H4 (cell line): ENCODE measurements at places on chromosomes 2 and 18.

DNA sequence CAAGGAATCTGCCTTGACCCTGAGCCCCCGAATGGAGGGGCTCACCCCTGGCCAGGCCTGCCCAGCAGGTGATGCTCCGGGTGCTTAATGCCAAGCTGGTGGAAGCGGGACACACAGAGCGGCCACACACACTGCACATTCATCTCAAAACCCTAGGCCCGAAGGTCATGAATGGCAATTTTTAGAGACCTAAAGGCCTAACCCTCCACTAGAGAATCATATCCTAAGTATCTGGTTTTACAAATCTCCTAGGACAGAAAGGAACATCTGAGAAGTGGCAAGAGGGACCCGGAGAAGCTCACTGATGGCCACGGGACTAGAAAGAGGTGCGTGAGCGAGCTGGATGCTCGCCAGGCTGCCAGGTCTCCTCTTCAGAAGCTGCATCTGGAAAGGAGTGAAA is 38.3 kb downstream of the ST3GAL5 start:
- DNase-seq, result no peak

DNA sequence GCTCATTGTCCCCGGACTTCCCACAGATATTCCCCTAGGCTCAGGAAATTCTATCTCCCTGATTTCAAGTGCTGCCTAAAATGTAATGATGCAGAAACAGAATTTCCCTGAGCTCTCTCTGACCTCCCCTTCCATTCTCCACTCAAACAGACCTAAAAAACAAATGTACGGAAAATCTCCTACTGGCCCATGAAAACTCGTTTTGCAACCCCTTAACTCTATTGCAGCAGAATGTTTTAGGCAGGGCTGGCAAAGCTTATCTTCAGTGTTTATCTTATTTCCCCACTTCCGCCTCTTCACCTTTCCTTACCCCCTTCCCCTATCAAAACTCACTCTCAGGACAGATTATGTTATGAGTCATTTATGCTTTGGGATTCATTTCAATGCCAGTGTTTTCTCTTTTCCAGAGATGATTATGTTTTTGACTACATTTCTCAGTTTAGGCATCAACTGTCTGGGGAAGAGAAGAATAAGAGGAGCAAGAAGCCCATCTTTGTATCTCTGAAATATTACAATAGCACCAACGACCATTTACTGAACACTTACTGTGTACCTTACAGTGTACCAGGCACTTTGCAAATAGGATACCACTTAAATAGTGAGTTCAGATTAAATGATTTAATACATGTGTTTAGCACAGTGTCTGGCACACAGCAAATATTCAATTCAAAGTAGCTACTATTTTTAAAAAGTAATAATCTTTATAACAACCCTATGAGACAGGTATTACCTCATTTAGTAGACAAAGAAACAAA is 53.9 kb upstream of the STPG4 start:
- peak; percentile 80 for DNase-seq

GRCh38 chr18:13566941-13567746 is 159.2 kb downstream of the FAM210A start:
- DNase-seq, result no peak

DNA sequence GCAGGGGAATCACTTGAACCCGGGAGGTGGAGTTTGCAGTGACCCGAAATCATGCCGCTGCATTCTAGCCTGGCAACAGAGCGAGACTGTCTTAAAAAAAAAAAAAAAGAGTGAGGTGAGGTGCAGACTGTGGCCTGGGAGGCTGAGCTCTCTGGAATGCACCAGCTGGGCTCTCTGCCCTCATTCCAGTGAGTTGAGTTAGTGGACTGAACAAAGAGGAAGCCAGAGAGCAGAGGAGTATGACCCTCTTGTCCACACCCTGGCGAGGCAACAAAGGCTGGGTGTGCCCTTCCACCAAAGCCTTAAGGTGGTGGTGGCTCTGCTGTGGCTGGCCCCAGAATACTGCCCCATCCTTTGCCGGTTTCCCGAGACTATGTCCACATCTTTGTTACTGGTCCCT is 71.3 kb upstream of the ACKR3 start:
- DNase-seq, result no peak
